Spinal cord (tissue), 10 donors: ENCODE measurements at places on chromosomes 16 and 17. TPM values are rescaled to one million over a fixed set of nuclear protein-coding genes. Genes with fewer than 3 reads are reported as not detected.

Gene TBC1D3E
- total RNA-seq, result not detected

Gene CCDC144A
- total RNA-seq, result 10.0 TPM

Gene DNASE1L2
- total RNA-seq, result 2.6 TPM

Gene DPEP1
- total RNA-seq, result 3.3 TPM

Gene SPAG9
- total RNA-seq, result 268 TPM

Gene NKD1
- total RNA-seq, result 33.8 TPM

Gene OR3A3
- not detected for total RNA-seq

Gene KRTAP1-5
- total RNA-seq, result not detected

Gene SPHK1
- total RNA-seq, result 3.8 TPM

Gene C16orf87
- 15.1 TPM for total RNA-seq

Gene C17orf100
- 2.6 TPM for total RNA-seq
